Fibroblast of skin of right biceps (primary cell): ENCODE measurements at places on chromosomes 5 and 9.

DNA sequence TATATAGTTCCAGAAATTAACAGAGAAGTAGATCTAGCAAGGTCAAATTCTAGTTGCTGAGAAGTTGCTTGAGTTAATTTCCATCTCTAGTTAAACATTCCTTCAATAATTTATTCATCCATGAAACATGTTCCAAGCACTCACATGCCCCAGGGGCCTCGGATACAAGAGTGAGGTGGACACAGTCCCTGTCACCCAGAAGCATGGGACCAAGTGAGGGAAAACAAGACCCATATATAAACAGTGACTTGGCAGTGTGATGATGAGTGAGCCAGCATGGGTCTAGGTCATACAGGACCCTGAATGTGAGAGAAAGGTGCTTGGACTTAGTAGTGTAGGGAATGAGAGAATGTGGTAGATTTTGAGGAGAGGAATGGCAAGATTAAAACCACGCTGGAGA, 216.9 kb downstream of the TTLL11 start:
- DNase-seq: no peak

DNA sequence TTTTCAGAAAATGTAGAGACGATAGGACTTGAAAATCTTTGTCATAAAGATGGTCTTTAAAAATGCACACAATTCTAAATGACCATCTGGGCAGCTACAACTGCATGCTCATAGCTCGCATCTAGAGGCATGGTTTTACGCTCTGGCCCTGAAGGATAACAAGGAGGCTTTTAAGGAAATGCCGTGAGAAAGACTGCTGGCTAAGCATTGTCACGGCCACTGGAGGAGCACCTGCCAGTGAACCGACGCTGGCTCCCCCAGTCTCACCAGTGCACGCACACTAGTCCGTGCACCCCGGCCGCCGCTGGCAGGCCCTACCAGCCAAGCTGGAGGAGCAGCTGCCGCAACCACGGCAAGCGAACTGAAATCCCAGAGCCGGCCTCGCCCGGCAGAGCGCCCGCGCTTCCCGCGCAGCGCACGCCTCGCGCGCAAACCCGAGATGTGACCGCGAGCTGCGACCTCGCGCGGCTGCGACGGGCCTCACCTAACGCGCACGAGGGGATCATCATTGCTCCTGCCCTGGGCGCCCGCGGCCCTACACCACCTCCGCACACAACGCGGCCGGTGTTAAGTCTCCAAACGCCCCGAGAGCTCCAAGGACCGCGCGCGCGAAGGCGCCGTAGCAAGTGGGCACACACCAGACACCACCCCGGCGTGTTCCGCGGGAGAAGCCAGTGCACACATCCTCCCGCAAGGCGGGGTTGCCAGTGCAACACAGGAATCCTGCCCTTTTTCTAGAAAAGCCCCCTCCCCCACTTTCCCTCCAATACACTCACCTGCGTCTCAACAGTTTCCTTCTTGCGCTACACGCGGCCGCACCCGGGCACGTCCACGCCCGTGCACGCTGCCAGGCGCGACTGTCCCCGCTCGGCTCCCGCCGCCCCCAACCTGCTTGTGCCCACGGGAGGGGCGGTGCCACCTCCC, 5.3 kb downstream of the ELAVL2 start:
- no peak for DNase-seq

DNA sequence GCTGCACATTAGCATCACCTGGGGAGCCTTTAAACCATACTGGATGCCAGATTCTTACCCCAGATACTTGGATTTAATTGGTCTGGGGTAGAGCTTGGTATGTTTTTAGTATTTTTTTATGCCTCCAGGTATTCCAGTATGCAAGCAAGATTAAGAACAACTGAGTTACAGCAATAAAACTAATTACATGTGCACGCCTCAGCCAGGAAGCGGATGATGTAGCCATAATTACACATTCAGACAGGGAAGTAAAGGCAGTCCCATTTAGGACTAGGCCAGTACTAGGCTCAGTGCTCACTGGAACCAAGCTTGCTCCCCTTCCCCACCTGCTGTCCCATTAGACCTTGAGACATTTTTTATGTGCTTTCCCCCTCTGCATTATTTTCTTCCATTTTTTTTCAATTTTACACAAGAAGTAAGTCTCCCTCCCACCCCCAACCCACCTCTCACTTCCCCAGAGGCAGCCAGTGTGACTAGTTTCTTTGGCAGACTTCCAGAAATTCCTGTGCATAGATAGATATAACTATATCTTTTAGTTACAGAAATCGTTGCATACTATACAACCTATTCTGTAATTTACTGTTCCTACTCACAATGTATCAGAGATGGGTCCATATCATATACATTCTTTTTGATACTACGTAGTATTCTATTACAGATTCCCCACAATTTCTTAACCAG, 7.1 kb upstream of the GNAQ start:
- DNase-seq: peak; percentile 59

GRCh38 chr5:158485047-158485446, 614.7 kb downstream of the EBF1 start:
- DNase-seq: no peak

- no peak for DNase-seq
These were observed 777 bp downstream of the GPSM1 start for GRCh38 chr9:136328011-136328621.

GRCh38 chr5:92560698-92561401, 1020.2 kb downstream of the NR2F1-AS1 start:
- DNase-seq: peak; percentile 83

DNA sequence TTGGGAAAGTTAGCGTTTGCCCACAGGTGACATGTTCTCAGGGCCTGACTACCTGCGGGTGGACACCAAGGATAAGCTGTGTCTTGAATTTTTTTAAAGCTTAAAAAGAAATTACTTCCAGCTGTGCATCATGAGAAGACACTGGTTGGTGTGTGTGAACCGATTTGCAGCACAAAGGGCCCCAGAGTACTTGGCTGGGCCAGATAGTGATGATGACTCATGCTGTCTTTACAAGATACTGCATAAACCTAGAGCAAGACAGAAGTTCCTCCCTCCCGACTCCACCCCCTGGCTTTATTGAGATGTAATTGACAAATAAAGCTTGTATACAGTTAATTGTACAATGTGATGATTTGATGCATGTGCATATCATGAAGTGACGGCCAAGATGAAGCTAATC, 212.8 kb downstream of the NXNL2 start:
- peak; percentile 94 for DNase-seq

- no peak for DNase-seq
These were observed 37.7 kb upstream of the PLPPR1 start for GRCh38 chr9:100990605-100991381.

DNA sequence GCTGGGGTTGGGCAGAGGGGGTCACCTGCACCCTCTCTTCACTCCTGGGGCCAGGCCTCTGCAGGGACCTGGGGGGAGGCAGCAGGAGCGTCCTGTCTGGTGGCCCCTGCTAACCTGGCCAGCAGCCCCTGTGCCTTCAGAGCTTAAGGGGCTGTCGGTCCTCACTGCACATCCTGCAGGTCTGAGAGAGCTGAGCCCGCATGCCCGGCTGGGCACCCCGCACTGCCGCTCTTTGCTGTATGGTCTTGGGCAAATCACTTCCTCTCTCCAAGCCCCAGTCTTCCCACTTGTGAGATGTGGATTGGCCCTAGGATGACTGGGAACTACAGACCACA, 7.9 kb downstream of the FLT4 start:
- no peak for DNase-seq

DNA sequence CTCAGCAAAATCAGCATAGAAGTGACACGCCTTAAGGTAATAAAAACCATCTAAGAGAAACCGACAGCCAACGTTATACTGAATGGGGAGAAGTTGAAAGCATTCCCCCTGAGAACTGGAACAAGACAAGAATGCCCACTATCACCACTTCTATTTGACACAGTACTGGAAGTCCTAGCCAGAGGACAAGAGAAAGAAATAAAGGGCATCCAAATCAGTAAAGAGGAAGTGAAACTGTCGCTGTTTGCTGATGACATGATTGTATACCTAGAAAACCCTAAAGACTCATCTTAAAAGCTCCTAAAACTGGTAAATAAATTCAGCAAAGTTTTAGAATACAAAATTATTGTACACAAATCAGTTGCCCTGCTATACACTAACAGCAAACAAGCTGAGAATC, 393.3 kb downstream of the KIF4B start:
- no peak for DNase-seq

DNA sequence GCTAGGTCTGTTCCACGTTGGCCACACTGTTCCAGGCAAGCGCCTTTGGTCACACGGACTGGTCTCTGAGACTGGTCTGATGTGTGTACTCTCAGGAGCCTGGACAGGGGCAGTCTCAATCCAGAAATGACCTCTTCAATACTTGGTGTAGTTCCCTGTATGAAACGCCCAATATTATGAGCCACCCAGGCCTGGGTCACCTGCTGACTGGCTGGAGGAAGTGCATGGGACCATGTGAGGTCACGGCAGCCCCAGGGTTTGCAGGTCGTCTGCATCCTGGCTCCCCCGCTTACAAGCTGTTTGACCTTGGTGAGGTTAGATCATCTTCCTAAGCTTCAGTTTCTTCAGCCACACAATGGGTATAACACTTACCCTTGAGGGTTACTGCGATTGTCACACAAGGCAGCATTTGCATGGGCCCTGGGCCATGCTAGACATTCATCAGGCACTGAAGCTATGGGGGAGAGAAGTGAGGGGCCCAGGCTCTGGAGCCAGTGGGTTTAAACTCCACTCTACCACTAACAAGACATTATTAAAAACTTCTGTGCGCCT, 5.2 kb upstream of the GRHPR start:
- DNase-seq: no peak

DNA sequence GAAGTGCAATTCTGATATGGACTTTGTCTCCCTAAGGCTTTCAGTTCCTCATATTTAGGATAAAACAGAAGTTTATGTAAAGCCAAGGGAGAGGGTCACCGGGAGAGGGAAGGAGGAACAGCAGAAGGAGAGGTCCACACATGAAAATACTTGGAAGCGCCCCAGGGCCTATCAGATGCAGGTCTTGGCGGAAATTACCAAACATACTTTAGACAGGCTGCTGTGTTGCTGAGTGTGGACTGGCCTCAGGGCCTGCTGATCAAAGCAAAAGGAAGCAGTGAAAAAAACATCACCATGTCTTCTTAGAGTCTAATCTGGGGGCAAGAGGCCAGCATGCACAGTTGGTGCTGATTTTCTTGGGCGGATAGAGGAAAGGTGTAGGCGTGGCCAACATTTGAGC, 14.1 kb upstream of the NTRK2 start:
- DNase-seq: no peak

GRCh38 chr5:53453898-53454718, 26.3 kb upstream of the FST start:
- DNase-seq: no peak

DNA sequence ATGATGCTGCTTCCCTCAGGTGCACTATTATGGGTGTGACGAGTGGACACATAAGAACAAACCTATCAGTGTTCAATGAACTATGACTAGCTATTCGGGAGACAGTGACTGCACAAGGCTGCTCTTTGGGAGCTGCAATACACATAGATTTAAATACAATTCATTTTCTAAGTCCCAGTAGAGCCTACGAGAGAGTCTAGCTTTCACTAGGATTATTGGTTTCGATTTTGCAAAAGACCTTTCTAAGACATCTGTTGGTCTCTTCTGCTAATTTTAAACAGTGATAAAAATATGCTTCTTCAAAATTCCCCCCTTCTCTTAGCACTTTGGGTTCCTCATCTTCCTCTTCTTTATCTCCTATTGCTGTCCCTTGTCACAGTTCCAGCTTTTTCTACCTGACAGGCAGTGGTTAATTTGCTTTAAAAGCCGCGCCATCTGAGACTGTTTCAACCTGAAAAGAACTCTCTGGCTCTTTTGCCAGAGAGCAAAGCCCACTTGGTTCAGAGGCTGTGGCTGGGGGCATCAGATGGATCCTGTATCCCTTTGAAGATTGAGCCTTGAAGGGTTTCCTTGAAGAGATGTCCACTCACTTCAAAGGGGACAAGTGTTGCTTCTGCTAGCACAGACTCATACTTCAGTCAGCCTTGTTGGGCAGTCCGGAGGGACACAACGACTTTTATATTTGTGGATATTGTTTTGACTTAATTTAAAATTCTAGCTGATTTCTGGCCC, 241.5 kb downstream of the MAN2A1 start:
- no peak for DNase-seq

- DNase-seq: peak; percentile 55
These were observed 4.5 kb downstream of the REEP5 start for GRCh38 chr5:112917453-112917995.

GRCh38 chr9:132108728-132109127, 29.1 kb upstream of the MED27 start:
- no peak for DNase-seq

GRCh38 chr9:69677931-69678330, 5.8 kb upstream of the APBA1 start:
- DNase-seq: no peak

- DNase-seq: no peak
These were observed 18.5 kb downstream of the STC2 start for GRCh38 chr5:173309731-173310130.

- no peak for DNase-seq
These were observed 1000.5 kb downstream of the PTPRD start for GRCh38 chr9:9612270-9612669.

- DNase-seq: peak; percentile 96
These were observed 137.9 kb upstream of the TRIM32 start for GRCh38 chr9:116549061-116549664.

DNA sequence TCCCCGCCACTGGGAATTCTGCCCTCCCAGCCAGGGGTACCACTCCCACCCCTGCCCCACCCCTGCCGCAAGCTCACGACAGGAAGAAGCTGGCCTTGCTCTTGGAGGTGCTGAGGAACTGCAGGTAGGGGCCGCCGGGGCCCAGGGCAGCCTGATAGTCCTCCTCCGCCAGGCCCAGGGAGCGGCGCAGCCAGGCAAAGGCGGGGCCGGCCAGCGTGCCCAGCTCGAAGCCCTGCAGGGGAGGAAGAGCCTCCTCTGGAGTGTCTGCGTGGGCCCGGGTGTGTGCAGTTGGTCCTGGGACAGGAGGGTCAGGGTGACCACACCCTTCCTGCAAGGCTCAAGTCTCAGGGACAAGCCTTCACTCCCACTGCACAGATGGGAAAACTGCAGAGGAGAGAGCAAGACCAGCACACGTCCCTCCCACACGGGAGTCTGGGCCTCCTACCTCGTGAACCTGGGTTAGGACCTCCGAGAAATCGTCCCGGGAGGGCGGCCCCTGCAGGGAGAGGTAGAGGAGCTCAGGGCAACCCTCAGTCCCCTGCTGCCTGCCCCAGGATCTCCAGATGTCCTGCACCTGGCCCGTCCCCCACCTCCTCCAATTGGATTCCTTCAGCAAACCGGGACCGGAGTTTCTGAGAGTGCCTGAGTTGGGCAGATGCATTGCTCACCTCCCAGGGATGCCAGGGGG, 2.4 kb downstream of the PIP5KL1 start:
- no peak for DNase-seq

DNA sequence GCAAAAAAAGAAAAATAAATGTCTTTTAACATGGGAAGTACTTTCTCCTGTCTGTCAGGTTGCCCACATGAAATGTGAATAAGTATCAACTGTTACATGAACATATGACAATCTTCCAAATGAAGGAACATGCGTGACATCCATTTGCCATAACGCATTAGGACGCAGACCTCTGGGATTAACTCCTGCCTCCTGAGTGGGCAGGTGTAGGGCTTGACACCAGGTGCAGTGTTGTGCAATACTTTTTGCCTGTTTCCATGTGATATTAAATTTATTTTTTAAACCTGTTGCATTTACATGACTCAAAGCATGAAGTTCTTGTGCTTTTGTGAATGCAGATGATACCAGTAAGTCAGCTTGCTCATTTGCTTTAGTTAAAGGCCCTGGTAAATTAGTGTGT, 8.7 kb upstream of the TMEM141 start:
- no peak for DNase-seq

GRCh38 chr9:92952906-92953610, 5.7 kb downstream of the FGD3 start:
- peak; percentile 24 for DNase-seq

- no peak for DNase-seq
These were observed 490.7 kb upstream of the PTPRD start for GRCh38 chr9:11103525-11103924.
